CD4-positive, alpha-beta T cell treated with Interleukin-17A for 4 hours (primary cell): ENCODE measurements at places on chromosomes 1 and 21.

DNA sequence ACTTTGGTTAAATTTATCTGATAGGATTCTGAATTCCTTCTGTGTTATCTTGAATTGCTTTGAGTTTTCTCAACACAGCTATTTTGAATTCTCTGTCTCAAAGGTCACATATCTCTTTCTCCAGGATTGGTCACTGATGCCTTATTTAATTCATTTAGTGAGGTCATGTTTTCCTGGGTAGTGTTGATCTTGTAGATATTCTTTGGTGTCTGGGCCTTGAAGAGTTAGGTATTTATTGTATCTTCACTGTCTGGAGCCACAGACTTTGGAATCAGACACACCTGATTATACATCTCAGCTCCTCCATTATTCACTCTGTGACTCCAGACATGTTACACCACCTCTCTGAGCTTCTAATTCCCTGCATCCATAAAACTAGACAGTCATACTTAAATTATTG lies 34.2 kb upstream of the ETS2 start:
- no peak for DNase-seq

- DNase-seq, result no peak
Observed at GRCh38 chr1:156276966-156277381, 5.7 kb downstream of the SMG5 start.

DNA sequence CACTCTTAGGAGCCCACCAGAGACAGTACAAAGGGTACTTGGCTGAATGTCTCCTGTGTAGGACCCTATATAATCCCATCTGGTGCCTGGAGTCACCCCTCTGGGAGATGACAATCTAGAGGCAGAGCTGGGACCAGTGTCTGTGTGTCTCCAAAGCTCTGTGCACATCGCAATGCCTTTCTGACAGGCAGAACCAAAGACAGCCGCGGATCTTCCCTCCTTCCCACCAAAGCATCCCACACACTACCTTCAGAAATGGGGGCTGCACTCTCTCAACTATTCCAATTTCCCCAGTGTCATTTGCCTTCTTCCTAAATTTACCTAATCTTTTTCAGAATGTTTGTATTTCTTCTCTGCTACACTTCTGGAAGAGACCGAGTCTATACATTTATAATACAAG lies 12.0 kb downstream of the PGBD5 start:
- no peak for DNase-seq

GRCh38 chr1:222788402-222789156 lies 26.3 kb upstream of the DISP1 start:
- no peak for DNase-seq

DNA sequence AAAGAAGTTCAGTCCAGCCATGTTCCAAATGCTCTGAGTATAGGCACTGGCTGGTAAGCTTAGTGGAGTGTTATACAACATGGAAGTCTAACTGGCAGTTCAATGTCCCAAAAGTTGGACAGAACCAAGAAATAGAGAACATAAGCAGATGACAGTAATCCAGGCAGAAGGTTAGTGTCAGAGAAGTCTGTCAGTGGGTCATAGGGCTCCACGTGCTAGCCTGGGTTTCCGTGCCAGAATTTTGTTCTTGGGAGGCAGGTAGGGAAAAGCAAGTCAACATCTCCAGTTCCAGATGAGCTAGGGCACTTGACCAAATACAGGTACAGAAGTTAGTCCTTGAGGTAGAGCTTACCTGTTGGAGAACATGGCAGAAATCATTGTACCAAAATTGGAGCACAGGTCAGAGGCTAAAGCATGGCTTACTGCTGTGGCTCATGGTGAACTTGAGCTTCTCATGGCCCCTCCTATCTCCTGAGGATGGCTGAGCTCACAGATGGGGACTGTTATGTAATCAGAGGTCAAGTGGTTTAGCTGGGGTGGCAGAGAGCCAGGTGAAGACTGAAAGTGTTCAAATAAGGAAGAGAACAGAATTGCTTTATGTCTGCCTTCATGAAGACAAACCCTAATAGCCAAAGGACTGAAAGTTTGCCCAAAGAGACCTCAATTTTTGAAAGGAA lies 170.8 kb downstream of the NFIA start:
- DNase-seq, result no peak

- DNase-seq, result no peak
Observed at GRCh38 chr1:45507195-45507594, 7.1 kb downstream of the MMACHC start.

DNA sequence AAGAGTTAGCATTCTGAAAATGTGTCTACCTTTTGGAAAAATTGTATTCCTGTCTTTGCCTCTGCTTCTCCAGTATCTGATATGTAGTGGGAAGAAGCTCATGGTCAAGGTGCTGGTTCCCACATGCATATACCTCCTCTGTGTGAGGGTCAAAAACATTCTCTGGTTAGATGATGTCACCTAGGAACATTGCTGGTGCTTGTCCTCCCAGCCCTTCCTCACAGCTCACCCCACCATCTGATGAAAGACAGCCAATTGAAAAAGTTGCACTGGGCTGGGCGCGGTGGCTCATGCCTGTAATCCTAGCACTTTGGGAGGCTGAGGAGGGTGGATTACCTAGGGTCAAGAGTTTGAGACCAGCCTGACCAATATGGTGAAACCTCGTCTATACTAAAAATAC lies 154.4 kb downstream of the NR5A2 start:
- DNase-seq, result no peak

DNA sequence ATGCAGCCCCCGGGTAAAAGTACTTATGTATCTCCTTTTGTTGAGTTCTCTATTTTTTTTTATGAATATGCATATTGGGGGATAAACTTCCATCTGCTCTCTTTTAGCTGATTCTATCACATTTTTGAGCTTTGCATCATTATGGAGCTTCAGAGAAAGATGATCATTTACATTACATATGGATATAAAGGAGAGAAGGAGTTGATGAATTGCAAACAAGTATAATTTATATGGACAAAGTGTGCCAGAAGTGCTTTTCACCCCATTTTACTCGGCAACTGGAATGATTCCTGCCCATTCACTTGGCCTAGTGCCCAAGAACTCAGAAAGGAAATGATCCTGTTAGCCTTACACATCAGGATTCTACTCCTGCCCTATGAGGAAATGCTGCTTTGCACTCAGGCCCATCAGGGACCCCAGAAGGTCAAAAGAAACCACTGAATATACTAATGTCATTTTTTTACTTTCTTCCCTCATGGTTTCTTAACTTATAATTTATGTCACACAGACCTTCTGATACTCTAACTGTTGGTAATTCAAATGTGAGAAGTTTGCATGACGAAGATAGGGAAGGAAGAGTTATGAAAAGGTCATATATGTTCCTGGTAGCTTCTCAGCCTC lies 65.6 kb downstream of the SAMSN1 start:
- DNase-seq, result no peak

DNA sequence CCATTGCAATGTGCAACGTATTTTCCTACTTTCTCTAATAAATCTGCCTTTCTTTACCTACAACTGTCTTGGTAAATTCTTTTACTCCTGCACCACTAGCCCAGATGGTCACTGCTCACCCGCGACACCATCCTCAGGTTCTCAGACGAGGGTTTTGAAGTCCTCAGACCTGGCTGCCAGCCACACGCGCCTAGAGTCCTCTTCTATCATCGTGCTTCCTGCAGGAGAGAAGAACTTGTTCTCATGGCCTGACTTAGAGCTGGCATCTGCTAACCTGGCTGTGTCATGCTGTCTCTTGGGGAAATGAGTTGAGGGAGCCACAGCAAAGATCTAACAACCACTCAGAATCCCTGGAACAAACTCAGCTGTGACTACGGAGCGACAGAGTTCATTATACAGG lies 30.3 kb upstream of the PGBD5 start:
- no peak for DNase-seq
